ENCODE measurements at places on chromosomes 2 and 18.

DNA sequence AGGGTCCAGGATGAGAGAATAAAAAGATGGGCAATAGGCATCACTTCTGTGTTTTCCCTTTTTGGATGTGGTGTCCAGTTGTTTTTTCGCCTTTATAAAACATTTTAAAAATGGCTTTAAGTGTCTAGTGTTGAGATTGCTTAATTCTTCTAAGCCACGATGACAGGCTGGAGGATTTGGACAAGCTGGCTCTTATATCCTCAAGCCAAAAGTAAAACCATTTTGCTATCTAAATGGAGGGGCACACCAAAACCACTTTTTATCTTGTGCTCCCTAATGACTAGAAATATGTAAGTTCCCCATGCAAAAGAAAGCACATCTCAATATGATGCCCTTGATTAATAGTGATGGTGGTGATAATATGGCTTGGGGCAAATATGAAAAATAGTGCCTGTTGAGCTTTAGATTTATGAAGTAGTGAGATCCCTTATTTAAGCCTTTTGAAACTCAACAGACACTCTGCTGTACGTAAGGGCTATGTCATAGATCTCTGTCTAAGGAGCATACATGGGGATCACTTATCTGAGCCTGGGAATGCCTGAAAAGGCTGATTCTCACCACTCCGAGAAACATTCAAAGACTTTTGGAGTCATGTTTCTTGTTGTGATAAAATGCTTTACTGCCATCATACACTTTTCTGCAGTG lies 185.5 kb downstream of the KCNS3 start:
- DNase-seq, result no peak

- no peak for DNase-seq
Observed at GRCh38 chr2:231685349-231686191, 22.8 kb upstream of the PTMA start.

- no peak for DNase-seq
Observed at GRCh38 chr2:39252888-39253518, 9.2 kb upstream of the CDKL4 start.

- DNase-seq, result no peak
Observed at GRCh38 chr18:7711495-7711894, 144.4 kb downstream of the PTPRM start.

- no peak for DNase-seq
Observed at GRCh38 chr2:61910603-61911002, 5.1 kb downstream of the COMMD1 start.

GRCh38 chr18:49111191-49111988 lies 160.6 kb upstream of the SMAD7 start:
- no peak for DNase-seq

DNA sequence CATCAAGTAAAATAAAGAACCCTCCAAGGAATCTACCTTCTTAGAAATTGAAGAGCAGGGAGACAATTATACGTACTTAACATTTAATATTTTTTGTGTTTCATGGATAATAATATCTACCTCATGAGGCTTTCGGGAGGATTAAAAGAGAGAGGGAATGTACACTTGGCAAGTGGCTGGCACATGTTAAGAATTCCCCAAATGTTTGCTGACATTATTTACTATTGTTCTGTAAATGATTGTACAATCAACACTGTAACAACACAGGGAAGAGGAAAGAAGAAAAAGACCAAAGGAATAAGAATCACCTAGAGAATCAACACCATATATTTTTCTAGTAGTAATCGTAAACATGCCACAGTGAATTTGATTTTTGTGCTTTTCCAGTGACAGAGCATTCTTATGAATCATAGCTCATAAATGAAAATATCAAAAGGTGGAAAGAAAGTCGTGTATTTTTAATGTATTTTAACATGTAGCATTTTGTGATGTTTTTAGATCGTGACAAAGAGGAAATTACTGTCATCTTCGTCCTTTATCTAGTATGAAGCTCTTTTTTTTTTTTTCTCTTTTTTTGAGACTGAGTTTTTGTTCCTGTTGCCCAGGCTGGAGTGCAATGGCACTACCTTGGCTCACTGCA lies 67.3 kb downstream of the B3GNT2 start:
- DNase-seq, result no peak

DNA sequence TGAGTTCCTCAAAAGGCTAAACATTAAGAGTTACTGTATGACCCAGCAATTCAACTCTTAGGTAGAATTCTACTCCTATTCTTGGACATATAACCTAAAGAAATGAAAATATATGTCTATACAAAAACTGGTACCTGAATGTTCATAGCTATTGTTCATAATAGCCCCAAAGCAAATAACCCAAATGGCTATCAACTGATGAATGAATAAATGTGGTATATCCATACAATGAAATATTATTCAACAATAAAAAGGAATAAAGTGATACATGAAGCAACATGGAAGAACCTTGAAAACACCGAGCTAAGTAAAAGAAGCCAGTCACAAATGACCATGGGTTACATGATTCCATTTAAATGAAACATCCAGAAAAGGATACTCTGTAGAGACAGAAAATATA lies 114.6 kb downstream of the BAZ2B start:
- no peak for DNase-seq

- no peak for DNase-seq
Observed at GRCh38 chr2:129930451-129930850, 49.0 kb upstream of the RAB6C start.

- no peak for DNase-seq
Observed at GRCh38 chr18:79577451-79578395, 101.9 kb upstream of the CTDP1 start.

GRCh38 chr2:128377071-128377910 lies 58.6 kb upstream of the HS6ST1 start:
- no peak for DNase-seq

DNA sequence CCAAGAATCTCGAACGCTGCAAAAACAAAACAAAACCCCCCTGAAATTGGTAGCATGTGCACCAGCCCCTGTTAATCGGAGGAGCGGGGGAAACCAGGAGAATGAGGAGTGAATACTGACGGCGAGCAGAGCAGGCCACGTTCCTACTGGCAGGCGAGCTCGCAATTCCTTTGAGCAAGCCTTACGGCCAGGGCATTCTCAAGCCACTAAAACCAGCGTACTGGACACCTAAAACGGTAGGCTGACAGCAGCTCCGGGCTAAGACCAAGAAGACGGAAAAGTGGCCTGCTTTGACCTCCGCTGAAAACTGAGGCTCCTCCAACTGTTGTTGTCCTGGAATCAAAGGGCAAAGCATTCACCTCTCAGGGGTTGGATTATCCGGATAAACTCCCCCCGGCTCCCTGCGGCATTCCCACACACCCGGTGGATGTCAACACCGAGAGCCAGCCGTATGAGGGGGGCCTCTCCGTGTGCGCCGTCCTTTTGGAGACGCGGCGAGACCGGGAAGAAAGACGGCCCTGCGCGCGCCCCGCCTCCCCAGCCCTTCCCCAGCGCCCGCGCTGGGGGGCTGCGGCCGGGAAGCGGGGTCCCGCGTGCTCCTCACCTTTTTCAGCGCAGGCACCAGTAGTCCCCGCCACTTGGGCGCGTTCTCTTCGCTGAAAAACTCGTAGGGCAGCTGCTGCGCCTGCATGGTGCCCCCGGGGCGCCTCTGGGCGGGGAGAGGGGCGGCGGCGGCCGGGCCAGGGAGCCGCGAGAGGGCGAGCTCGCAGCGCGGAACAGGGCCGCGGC lies 925 bp downstream of the SOS1 start:
- DNase-seq, result peak; percentile 47

- no peak for DNase-seq
Observed at GRCh38 chr2:156430980-156431358, 5.2 kb upstream of the GPD2 start.

DNA sequence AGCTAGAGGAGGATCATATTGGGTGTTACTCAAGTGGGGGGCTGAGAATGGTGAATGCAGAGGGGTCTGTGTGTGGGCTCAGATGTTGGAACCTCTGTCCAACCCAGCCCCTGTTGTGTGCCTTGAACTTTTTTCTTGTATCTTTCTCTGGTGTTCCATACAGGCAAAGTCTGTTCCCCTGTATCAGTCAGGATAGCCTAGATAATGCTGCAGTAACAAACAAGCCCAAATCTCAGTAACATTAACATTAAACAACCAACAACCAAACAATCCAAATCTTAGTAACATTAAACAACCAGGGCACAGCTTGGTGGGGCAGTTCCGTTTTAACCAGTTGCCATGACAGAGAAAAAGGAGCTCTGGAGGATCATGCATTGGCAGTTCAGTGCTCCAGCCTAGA lies 103.7 kb downstream of the CTIF start:
- DNase-seq, result no peak

DNA sequence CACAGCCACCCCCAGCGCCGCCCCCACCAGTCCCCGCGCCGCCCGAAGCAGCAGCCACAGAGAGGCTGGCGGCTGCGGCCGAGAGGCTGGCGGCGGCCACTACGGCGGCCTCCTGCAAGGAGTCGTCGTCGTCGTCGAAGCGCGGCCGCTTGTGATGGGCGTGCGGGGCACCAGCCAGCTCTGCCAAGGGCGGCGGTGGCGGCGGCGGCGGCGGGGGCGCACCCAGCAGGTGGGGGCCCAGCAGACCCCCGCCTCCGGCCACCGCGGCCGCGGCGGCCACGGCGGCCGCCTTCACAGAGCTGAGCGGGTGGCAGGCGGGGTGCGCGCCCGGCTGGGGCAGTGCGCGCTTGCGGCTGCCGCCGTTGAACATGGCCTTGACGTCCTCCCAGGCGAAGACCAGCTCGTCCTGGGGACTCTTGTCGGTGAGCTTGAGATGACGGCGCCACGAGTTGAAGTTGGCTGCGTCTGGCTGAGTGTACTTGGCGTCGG lies 3.3 kb downstream of the SKOR2 start:
- DNase-seq, result no peak

GRCh38 chr2:188272121-188272520 lies 19.6 kb upstream of the GULP1 start:
- DNase-seq, result no peak

GRCh38 chr2:145846982-145847381 lies 1327.1 kb upstream of the ZEB2 start:
- no peak for DNase-seq

- no peak for DNase-seq
Observed at GRCh38 chr2:110645616-110646015, 32.2 kb downstream of the BUB1 start.

DNA sequence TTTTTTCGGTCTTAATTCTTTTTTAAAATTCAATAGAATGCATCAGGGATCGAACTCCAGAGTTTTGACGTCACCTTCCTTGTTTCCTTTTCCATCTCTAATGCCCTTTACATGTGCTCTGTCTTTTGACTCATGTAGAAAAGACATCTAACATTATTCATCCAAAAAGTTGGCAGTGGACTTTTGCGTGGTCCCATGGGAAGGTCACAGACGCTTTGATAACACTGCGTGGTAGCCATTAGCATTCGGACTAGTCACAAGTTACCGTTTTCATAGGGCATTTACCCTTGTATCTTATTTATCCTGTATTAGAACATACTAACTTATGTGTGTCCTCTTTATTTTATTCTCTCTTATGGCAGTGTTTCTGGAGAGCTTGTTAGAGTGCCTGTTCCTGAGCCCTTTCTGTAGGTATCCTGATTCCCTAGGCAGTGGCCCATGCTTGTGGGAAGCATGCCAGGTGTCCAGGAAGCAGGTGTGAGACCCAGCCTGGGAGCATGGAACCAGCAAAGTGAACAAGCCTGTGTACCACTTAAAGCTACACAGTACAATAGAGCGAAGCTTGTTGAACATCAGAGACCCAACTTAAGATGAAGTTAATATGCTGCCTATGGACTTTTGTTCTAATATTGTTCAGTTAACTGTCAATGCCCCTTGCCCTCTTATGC lies 73.6 kb upstream of the RBM44 start:
- no peak for DNase-seq

- DNase-seq, result no peak
Observed at GRCh38 chr2:42053791-42054701, 6.2 kb downstream of the PKDCC start.

GRCh38 chr18:7691206-7691605 lies 124.1 kb downstream of the PTPRM start:
- no peak for DNase-seq

- DNase-seq, result no peak
Observed at GRCh38 chr2:212995920-212996319, 155.5 kb downstream of the IKZF2 start.

- DNase-seq, result no peak
Observed at GRCh38 chr18:45528712-45529336, 86.5 kb upstream of the SLC14A2 start.

Data from effector CD4-positive, alpha-beta T cell (primary cell).